ENCODE measurements at places on chromosomes 16 and 17.
A peak's percentile ranks its signal among the peaks of the same experiment; 100 is the strongest.

GRCh38 chr16:89316701-89317100, 99.2 kb downstream of the ZNF778 start:
- DNase-seq, result no peak

DNA sequence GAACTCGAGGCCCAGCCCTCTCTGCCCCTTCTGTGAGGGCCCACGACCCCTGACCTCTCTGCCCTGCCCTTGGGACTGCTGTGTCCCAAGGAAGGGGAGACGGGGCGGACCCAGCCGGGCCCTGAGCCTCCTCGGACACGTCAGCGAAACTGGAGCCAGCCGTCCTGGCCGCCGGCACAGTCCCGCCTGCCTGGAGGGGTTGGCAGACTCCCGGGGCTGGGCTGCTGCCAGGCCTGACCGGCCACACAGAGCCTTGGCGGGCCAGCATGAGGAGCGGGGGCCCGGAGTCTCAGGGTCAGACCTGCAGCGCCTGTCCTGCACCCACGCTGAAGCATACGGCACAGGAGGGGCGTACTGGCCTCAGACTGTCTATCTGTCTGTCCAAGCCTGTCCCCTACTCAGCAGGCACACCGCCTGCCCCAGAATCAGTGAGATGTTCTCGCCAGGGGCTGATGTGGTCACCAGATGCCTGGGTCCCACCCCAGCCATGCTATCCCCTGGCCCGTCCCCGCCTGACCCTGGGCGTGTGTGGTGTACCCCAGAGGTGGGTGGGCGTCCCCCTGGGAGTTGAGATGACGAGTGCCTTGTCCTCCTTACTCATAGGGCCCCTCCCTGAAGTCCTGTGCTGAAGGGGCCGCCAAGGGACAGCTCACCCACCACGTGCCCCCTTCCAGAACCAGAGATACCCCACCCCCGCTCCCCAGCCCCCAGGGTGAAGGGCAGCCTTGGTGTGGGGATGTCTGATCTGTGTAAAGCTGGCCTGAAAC, 4.7 kb downstream of the VASN start:
- DNase-seq, result no peak

DNA sequence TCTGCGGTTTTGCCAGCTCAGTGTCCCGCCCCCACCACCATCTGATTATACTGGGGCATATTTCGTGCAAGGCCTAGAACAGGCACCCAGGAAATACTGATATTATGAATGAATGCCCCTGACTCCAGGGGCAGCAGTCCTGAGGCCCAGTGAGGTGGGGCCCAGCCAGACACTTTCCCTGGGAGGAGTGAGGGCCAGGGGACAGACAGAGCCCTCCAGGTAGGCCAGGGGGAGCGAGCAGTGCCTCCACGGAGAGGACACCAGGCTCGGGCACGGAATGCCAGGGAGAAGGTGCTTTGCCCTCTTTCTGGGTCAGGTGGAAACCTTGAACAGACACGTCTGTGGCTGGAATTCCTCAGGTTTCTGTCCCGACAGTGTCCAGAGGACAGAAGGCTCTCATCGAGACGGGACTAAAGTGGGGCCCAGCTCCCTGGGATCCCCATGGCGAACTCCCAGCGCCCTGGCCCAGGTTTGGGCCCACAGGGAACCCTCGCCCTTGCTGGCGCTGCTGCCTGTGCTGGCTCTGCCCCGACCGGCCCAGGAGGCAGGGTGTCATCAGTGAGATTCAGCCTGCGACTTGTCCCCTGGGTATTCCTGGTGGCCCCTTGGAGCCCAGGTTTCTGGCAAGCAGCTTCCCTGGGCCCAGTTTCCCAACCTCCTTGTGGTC, 4.3 kb downstream of the KATNB1 start:
- DNase-seq, result no peak

DNA sequence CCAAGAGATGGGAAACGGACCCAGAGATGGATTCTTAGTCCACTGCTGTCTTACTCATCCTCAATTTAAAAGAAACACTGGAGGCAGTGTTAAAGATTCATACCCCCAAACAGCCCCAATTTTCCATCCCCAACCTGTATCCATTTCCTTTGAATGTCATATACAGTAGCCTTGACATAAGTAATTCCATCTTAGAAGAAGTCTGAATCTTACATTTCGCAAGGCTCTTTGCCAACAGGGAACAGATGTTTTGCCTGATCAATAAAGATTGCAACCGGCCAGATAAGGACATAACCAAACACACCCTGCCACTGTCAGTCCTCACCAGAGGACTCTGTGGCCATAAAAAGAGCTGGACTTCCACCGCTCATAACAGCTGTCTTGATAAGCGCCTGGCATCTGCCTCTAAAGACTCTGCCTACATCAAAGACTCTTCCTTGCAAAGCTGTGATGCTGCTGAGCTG, 59.0 kb upstream of the MED9 start:
- DNase-seq, result no peak

DNA sequence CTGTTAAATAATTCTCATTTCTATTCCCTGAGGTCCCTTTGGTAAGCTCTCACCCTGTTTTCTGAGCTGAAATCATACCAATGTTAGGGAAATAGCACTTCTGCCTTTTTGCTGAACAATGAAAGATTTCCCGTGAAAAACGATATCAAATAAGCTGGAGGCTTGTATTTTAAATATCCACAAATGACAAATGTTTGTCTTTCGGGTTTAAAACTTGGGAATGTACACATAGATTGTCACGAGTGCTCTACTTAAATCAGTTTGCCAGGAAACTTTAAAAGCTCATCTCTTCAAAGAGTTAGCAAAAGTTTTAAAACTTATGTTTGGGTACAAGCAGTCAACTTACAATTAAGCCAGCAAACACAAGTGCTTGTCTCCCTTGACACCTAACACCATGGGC, 393.5 kb upstream of the MON1B start:
- DNase-seq, result no peak

DNA sequence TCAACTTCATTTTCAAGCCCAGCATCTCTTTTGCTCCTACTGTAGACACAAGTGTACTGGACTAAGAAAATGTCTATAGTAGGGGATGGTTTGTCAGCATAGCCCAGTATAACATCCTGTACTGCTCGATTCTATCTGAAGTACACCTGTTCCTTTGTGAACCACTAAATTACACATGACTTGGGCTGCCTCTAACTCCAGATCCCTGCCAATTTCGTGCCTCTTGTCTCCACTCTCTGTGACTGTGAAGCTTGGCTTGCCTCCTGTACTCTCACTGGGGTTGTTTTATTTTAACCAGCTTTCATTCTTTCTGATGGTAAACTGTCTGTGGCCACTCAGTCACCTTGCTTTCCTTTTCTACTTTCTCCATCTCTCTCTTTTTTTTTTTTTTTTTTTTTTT, 24.5 kb downstream of the GFOD2 start:
- DNase-seq, result no peak

GRCh38 chr17:78822552-78822951, 18.1 kb downstream of the USP36 start:
- DNase-seq, result no peak

- DNase-seq, result no peak
Observed at GRCh38 chr17:17350491-17351355, 47.5 kb downstream of the NT5M start.

GRCh38 chr16:16045879-16046278, 96.5 kb downstream of the ABCC1 start:
- DNase-seq, result peak; percentile 9
